ENCODE measurements at places on chromosomes 5 and 9.

DNA sequence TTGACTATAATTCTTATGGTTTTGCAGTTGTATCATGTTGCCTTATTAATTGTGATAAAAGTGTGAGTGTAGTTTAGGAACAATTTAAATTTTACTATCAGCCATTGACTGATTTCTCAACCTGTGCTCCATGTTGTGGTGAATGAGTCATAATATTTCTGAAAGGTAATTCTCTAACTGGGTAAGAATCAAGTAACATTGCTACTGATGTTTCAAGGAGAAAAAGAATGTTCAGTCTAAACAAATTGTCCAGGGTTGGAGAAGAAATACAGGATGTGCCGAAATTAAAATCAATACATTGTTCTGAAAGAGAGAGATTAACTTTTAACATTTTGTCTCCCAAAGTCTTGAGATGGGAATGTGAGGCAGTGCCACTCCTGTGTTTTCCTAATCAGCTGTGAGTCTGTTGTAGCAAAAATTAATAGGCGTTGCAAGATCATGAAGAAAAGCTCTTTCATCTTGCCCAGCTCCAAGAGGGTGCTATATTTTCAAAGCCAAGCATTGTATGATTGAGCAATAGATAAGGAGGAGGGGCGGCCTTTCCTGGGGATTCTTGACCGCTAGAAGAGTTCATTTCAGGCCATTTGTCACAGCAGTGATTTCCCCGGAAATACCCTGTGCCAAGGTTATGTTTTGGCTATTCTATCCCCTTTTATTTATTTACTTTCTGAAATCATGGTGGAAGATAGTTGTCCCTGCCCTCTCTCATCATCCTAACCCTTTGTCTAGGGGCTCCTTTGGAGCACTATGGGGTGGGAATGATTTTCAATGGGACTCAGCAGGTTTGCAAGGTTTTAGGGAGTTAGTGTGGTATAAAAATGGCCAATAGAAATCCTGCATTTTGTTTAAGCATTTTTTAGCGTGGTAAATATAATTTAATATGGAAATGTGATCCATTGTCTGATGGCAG is 151.6 kb downstream of the FOCAD start:
- peak; percentile 61 for DNase-seq

GRCh38 chr5:84290161-84290560 is 94.5 kb downstream of the EDIL3 start:
- peak; percentile 84 for DNase-seq

DNA sequence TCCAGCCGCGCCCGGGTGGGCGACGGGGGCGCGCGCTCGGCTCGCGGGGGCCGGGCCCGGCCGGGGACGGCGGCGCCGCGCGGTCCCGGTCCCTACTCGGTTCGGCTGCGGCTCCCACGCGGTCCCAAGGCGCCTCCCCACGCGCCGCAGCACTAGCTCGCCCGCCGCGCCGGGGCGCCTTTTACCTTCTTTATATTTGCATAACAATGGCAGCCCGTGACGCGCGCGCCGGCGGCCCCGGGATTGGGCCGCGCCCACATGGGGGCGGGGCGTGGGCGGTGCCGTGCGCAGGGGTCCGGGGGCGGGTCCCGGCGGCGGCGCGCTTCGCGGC is at the start of gene NRARP:
NRARP (minus strand) TSS at position 154 of the 331 bp plus-strand sequence. CDS start 343 bp downstream, outside the sequence.
- peak; percentile 70 for DNase-seq

GRCh38 chr5:31682025-31682424 is 43.1 kb downstream of the PDZD2 start:
- no peak for DNase-seq

GRCh38 chr9:99577351-99577750 is 244.3 kb upstream of the NR4A3 start:
- DNase-seq = no peak

DNA sequence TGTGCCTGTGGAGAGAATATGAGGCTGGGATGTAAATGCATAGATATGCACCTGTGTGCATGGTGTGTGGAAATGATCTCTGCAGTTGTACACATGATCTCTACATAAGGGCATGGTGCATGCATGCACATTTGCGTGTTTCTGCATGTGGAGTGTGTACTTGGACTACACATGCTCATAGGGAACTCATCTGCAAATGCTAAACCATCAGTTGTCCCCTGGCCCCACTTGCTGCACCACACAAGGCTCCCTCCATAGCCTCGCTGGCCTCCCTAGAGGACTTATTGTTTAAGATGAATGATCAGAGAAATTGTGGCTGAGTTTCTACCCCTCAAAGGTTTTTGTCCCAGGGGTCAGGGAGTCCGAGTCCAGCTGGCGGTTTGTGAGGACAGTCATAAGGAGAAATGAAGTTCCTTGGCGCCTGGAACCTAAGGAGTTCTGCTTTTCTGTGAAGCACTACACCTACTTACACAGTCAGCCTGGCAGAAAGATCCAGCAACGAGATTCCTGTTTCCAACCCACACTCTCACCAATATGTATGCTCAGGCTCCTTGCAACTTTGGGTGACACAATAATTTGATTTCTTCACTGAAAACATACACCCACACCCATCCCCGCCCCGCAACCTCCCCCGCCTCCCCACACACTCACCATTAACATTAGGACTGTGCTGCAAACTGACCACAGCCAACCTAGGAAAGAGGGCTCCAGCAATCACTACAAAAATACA is 79.9 kb upstream of the CPEB4 start:
- DNase-seq = no peak

GRCh38 chr9:89611425-89611824 is 6.6 kb downstream of the GADD45G start:
- DNase-seq = no peak

GRCh38 chr5:146751054-146751453 is 127.5 kb downstream of the PPP2R2B start:
- no peak for DNase-seq

DNA sequence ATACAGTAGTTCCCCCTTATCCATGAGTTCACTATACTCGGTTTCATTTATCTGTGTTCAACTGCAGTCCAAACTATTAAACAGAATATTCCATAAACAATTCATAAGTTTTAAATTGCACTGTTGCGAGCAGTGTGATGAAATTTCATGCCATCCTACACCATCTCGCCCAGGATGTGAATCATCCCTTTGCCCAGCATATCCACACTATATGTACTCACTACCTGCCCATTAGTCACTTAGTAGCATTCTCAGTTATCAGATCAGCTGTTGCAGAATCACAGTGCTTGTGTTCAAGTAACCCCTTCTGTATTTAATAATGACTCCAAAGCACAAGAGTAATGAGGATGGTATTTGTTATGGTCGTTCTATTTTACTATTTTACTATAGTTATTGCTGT is 51.5 kb downstream of the SHOC1 start:
- DNase-seq = peak; percentile 81

DNA sequence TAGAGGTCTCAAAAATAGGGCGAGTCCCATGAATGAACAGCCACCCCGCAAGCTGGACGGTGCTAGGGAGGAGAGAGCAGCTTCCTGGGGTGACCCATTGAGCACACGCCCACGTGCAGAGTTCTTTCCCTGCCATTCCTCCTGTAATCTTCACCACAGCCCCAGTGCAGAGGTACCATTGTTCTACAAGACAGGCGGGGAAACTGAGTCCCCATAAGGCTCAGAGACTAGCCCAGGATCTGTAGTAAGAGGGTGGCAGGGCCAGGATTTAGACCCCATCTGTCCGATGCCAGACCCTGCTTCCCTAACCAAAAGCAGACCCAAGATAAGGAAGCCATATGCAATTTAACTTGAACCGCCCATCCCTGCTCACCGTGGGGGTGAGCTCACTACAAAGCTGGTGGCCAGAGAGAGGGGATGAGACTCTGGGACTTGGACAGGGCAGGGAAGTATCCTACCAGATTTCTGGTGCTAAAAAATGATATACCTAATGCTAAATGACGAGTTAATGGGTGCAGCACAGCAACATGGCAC is 36.7 kb upstream of the ORM1 start:
- DNase-seq = no peak

DNA sequence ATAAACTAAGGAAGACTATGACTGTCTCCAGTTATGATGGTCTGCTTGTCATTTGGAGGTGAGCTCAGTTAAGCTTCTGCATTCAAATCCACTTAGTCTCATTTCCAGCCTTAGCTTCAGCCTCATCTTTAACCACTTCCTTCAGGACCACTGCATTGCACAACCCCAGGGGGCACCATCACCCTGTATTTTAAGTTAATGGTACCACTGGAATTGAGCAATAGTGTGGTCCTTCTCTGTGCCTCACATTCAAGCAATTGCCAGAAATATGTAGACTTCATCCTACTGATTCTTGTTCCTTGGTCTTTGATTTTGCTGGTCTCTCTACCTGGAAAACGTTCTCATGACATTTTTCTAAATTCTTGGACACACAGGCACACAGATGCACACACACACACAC is 131.5 kb upstream of the PTPN3 start:
- DNase-seq = no peak

- DNase-seq = peak; percentile 46
These were observed 479.5 kb upstream of the PAPPA start for GRCh38 chr9:115674091-115674490.

DNA sequence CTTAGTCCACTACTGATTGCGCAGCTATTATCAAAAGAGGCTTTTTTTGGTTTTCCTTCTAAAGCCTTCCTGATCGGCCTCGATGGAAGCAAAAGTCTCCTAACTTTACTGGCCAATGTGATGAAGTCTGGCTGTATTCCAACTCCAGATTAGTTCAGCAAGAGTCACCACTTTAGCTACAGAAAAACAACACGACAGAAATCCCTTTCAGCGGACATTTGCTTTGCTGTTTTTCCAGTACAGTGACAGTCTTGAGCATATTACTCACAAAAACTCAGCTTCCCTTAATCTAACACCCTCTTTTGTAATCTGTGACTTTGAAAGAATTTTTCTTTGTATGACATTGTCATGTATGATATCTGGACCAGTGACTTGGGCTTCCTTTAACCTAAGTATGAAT is 95.7 kb downstream of the HOMER1 start:
- peak; percentile 41 for DNase-seq

DNA sequence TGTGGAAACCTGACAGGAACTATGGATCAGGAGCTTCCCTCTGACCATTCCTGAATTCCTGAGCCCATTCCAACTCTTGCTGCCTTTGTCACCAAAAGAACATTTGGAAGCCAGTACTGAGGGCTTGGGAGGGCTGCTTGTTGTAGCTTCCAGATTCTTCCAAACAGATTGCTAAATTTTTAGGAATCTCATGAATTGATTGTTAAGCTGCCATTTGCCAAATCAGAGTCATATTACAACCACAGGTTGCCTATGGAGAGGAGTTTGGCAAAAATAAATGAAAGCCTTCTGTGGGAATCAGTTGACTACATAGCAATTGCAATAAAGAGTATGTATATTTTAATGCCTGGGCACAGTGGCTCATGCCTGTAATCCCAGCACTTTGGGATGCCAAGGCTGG is 39.2 kb upstream of the SLC28A3 start:
- peak; percentile 30 for DNase-seq

DNA sequence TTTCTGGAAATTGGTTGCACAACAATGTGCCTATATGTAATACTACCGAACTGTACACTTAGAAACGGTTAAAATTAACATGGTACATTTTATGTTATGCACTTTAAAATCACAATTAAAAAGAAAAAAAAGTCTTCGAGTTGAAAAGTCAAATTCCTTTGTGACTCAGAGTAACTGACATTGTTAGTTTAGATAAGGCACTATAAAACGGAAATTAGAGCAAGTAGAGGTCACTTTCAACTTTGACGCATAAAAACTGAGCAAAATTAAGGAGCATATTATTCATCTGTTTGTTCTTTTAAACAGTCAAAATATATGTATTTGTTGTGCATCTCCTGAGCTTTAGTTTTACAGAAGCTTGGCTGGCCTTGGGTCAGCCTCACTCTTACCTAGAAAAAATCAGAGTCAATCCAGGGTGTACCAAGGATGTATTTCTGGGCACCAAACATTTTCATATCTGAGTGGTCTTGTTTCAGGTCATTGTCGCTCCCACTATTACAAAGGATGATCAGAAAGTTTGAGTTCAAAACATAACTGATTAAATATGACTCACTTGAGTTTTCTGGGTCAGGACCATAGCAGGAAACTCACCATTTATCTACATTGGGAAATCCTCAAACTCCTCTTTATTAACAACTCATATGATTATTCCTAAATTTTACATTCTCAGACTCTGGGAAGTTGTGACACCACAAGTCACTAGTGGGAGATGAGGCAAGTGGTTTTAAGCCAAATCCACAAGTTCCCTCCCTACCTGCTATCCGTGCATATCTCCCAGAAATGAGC is 160.6 kb downstream of the CCDC192 start:
- DNase-seq = peak; percentile 49

DNA sequence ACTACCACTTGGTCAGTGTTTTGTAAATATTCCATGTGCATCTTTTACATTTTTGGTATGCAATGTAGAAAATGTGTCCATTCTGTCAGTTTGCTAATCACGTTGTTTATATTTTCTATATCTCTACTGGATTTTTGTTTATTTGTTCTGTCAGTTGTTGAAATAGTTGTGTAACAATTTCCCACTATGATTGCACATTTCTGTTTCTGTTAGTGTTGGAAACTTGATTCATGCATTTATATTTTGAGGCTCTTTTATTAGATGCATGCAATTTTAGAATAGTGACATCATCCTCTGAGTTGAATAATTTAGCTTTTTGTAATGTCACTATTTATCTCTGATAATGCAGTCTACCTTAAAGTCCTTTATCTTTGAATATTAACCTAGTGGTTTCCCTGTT is 25.8 kb upstream of the LECT2 start:
- no peak for DNase-seq

- no peak for DNase-seq
These were observed 67.5 kb upstream of the S1PR3 start for GRCh38 chr9:88923653-88924288.

DNA sequence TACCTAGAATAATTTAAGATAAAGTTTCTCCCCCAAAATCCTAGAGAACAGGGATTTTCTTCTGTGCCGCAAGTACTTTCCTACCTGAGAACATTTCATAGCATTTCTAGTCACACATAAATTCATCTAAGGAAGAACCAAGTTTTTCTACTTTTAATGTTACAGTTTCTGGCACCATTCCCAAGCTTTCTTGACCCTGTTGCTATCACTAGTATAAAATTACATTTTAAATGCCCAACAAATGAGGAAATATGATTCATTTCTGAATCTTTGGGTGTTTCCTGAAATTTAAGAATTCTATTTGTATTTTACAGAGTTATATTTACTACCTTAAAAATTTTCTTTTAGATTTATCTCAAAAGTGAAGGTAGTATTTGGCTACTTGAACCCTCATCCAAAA is 137.8 kb downstream of the LPAR1 start:
- peak; percentile 15 for DNase-seq
